ENCODE measurements at places on chromosomes 6 and 20.

GRCh38 chr6:79684876-79685275 lies 53.7 kb downstream of the SH3BGRL2 start:
- DNase-seq, result no peak

DNA sequence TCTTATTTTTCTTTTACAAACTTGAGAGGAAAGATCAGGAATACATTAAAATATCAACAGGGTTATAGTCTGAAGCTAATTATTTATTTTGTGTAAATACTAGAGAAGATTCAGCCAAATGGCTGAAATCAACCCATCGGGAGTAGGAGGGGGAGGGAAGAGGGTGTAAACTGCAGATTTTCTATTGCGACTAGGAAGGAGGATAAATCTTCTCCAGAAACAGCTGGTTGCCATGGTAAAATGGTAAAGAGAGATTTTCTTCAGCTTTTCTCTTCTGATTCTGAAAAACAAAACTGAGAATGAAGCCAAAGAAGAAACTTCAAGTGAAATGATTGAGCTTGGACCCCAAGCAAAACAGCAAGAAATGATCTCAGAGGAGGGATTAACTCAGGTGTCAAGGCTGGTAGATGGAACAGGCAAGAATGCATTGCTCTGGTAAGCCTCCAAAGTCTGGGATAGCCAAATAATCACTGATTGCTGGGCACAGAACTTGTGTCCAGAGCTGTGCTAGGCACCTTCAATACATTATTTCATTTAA lies 193.5 kb upstream of the SPTLC3 start:
- no peak for DNase-seq

GRCh38 chr20:10297223-10297622 lies 78.6 kb downstream of the SNAP25 start:
- DNase-seq, result no peak

- DNase-seq, result no peak
Measured at GRCh38 chr20:12591949-12592470, 416.8 kb upstream of the SPTLC3 start.

GRCh38 chr6:160742090-160742489 lies 40.0 kb downstream of the PLG start:
- no peak for DNase-seq

GRCh38 chr6:39041072-39041471 lies 7.5 kb upstream of the GLP1R start:
- DNase-seq, result no peak

- no peak for DNase-seq
Measured at GRCh38 chr6:138250513-138251247, 32.4 kb upstream of the PBOV1 start.

- no peak for DNase-seq
Measured at GRCh38 chr6:144330017-144330987, 45.2 kb downstream of the UTRN start.

GRCh38 chr6:85049282-85049681 lies 284.9 kb upstream of the TBX18 start:
- DNase-seq, result no peak

GRCh38 chr6:80454197-80454596 lies 347.7 kb downstream of the BCKDHB start:
- DNase-seq, result no peak

DNA sequence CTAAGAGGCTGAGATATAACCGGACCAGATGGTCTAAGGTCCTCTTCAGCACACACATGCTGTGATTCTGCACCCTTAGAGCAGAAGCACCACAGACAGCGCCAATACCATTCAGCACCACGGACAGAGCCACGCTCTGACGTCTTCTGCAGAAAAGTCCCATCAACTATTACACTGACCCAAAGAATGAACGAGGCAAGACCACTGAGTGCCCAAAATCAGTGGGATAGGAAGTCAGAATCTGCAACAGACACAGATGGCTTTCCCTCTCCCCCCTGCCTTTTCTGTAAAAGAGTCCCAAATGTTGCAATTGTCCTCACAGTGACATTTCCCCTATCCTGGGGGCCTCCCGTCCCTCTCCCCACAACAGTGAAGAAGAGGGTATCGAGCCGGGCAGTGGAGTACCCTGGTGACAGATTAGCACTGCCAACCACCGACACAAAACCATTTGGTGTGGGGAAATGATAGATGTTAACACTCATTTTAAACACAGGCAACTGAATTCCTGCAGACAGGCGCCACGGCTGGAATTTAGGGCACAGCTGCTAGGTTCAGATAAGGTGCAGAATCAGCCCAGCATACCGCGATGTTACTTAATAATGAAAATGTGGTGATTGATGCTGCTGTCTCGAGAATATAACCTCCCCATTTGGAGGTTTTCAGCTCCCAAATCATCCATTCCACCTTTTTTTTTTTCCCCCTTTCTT lies 66.6 kb upstream of the CTNNBL1 start:
- peak; percentile 48 for DNase-seq

- DNase-seq, result no peak
Measured at GRCh38 chr6:46655803-46656202, 3.0 kb downstream of the SLC25A27 start.

- DNase-seq, result no peak
Measured at GRCh38 chr6:41684311-41685180, 46.3 kb downstream of the MDFI start.

GRCh38 chr6:11189865-11190624 lies 42.4 kb downstream of the NEDD9 start:
- no peak for DNase-seq

DNA sequence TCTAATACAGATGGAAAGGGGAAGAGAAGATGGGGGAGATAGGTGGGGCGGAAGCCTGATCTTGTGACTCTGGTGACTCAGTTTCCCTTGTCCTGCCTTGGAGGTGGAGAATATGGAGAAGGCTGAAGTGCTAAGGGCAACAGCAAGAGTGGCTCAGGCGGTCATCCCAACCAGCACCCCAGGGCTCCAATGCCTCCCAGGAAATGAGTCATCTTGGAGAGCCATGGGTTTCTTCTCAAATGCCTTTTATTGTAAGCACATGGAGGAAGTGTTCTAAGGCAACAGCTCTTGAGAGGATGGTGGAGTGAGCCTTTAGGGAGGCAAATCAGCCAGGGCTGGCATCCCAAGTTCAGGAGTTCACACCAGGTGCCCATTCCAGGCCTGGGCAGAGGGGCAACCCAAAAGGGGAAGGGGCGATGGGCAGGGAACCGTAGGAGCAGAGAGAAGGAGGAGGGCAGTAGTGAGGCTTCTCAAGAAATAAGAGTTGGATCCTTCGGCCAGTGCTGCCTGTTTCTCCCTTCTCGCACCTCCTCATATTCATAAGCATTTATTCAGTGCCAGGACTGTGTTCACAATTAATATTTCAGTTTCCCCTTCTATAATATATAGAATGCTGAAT lies 13.2 kb upstream of the AHCY start:
- no peak for DNase-seq

DNA sequence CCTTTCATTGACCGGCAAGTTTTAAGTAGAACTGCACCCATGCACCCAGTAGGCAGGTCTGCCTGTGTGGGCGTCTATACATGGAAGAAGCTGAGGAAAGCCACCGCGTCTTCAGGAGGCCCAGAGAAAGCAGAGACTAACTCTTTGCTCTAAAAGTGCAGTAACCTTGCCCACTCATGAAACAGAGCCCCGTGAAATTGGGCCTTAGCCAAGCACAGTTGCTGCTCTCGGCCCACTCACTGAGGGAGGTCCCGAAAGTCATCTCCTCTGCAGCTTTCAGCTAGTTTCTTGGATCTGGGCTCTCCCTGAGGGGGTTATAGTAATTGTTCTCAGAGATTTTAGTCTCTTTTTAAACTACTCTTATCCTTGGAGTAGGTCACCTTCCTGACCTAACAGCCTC lies 74.0 kb upstream of the SYNJ2 start:
- no peak for DNase-seq

GRCh38 chr6:33391922-33392594 lies 435 bp downstream of the KIFC1 start:
- peak; percentile 65 for DNase-seq

DNA sequence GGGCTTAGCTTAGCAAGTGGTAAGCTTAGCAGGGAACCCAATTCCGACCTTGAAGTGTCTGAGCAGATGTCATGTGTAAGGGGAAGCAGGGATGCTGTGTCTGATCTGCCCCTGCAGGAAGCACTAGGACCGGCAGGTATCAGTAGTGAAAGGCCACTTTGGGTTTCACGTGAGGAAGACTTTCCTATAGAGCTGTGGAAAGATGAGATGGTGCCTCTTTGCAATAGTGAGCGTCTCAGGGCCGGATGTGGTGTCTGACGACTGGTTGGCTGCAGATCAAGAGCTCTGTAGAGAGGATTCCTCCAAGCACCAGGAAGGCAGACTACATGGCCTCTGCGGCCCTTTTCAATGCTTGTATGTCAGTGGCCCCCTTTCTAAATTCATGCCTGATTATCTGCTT lies 98.3 kb downstream of the TIAM2 start:
- DNase-seq, result peak; percentile 27

DNA sequence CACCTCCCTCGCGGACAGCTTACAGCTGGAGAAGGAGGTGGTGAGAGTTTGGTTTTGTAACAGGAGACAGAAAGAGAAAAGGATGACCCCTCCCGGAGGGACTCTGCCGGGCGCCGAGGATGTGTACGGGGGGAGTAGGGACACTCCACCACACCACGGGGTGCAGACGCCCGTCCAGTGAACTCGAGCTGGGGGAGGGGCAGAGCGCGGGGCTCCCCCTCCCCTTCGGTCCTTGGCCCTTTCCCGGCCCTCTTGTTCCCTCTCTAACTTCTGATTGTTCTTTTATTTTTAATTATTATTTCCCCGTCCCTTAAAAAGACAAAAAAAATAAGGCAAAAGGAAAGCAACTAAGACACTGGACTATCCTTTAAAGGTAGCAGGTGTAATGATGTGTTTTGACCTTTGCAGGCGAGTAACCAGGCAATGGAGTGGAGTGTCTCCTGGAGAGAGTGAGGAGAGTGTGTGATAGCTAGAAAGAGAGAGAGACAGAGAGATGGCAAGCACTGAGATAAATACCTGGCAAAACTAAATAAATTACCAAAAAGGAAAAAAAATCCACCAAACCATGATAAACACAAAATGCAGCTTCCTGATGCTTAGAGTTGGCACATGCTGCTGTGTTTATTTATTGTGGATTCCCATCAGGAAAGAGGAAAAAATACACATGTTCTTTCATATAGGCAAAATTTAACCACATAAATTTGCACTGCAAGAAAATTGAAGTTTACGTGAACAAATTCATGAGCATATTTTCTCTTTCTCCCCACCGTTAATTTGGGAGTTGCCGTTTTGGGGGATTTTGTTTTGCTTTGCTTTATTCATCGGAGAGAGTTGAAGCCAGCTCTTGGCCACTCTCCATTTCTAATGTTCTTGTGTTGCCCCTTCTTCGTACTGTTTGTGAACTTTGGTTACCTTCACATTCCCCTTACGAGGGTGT lies 1.9 kb downstream of the POU3F2 start:
- DNase-seq, result no peak

GRCh38 chr6:7540595-7540994 lies 876 bp upstream of the DSP start:
- DNase-seq, result no peak

DNA sequence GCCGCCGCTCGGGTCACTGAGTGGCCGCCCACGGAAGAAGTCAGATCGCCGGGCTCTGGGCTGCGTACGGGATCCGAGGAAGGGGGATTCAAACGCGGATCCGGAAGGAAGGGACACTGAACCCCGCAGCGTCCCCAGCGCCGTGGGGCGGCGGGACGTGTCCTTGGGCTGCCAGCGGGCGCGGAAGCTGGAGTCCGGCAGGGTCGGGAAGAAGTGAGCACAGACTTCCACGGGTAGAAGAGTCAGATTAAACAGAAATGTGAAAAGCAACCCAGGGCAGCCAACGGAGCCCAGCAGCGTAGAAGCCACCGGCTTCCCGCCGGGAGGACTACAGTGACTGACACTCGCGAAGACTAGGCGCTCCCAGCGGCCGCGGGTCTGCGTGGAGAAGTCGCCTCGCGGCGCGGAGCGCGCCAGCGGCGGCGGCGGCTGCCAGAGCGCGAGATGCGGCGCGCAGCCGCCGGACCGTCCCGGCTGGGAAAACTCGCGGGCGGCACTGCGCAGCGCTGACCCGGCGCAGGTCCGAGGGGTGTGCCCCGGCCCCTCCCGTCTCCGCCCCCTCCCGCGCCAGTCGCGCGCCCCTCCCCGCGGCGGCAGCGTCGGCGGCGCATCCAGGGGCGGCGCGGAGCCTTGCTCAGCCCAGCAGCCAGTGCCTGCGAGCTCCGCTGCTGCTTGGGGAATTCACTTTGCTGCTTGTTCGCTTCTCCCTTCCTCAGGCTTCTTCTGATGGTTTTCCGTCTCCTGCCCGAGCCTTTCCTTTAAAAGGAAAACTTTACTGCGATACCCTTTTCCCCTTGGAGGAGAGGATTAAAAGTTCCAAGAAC lies at the start of gene SAMD5:
TSS of gene SAMD5 (plus strand) at position 649 of the 824 bp plus-strand sequence. CDS start 239 bp downstream, outside the sequence.
- DNase-seq, result peak; percentile 17

GRCh38 chr6:33908025-33908424 lies 104.2 kb upstream of the MLN start:
- DNase-seq, result no peak

GRCh38 chr6:157486572-157486971 lies 105.6 kb downstream of the ZDHHC14 start:
- DNase-seq, result no peak

DNA sequence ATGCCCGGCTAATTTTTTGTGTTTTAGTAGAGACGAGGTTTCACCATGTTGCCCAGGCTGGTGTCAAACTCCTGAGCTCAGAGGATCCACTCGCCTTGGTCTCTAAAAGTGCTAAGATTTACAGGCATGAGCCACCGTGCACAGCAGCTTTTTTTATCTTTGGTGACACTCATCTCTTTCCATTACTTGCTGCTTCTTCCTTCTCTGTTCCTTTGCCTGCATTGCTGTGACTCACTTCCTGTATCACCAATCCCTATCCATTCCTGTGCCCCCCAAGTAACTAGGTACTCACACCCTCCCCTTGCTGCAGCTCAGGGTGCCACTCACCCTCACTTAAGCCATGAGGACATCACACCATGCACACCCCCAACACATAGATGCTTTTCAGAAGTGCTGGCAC lies 24.6 kb downstream of the KHDC1L start:
- DNase-seq, result no peak

DNA sequence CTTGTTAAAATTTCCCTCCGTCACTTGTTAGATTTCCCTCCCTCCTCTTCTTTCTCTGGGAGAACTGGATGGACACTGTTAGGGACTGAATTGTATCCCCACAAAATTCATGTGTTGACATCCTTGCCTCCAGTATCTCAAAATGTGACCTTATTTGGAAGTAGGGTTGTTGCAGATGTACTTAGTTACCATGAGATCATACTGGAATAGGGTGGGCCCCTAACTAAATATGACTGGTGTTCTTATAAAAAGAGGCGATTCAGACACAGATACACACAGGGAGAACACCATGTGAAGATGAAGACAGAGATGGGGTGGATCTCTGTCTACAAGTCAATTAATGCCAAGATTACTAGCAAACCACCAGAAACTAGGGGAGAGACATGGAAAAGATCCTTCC lies 139.5 kb downstream of the ALDH8A1 start:
- DNase-seq, result no peak

- DNase-seq, result no peak
Measured at GRCh38 chr20:62951896-62952372, 575 bp upstream of the SLC17A9 start.

- DNase-seq, result no peak
Measured at GRCh38 chr20:22815603-22816315, 219.4 kb upstream of the SSTR4 start.

DNA sequence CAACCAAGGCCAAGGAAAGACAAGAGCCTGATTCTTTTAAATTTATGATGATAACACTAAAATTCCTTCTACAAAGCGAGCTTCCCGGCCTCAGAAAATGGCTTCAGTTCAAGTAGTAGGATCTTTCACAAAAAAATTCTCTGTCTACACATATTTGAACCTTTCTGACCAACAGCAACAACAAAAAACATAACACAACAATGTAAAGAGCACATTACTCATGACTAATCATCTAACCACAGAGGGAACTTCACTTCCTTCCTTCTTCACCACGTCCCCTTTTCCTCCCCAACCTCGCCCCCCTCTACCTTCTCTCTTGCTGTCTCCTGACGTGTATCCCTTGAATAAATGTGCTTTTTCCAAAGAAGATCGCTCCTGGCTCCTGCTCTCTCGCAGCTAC lies 228.2 kb downstream of the MYLK4 start:
- no peak for DNase-seq

Measured in stimulated activated naive CD8-positive, alpha-beta T cell treated with anti-CD3 and anti-CD28 coated beads, Interleukin-15, Interleukin-2, amounts not matched to agents 100 U/mL and 50 U/mL, for 24 hours (primary cell).